ENCODE measurements at places on chromosomes 6 and 20. TPM values are rescaled to one million over a fixed set of nuclear protein-coding genes. Genes with fewer than 3 reads are reported as not detected.

The OR2H2 gene
- total RNA-seq: not detected

The SLC25A27 gene
- total RNA-seq: 0.66 TPM

The UTRN gene
- 250 TPM for total RNA-seq

The NFYA gene
- total RNA-seq: 19.3 TPM

The NKX2-2 gene
- total RNA-seq: not detected

The TPBG gene
- total RNA-seq: 9.0 TPM

The RUNX2 gene
- total RNA-seq: not detected

The RRAGD gene
- total RNA-seq: 0.95 TPM

The TAAR2 gene
- total RNA-seq: not detected

The NKX2-4 gene
- not detected for total RNA-seq

The RGS19 gene
- 22.2 TPM for total RNA-seq

The LY6G6C gene
- not detected for total RNA-seq

The GJE1 gene
- total RNA-seq: not detected

The SGK2 gene
- 0.07 TPM for total RNA-seq

The SPEF1 gene
- not detected for total RNA-seq

The CUL9 gene
- 25.7 TPM for total RNA-seq

The CALHM4 gene
- 0.28 TPM for total RNA-seq

The MOXD1 gene
- 0.07 TPM for total RNA-seq

The E2F1 gene
- total RNA-seq: 14.1 TPM

The RHAG gene
- not detected for total RNA-seq

The BHLHE23 gene
- total RNA-seq: not detected

The RAD21L1 gene
- 0.14 TPM for total RNA-seq

The CCDC170 gene
- total RNA-seq: 0.04 TPM

The GINS1 gene
- total RNA-seq: 20.0 TPM

The NFKBIL1 gene
- total RNA-seq: 21.9 TPM
